ENCODE measurements at places on chromosomes 5 and 9.

DNA sequence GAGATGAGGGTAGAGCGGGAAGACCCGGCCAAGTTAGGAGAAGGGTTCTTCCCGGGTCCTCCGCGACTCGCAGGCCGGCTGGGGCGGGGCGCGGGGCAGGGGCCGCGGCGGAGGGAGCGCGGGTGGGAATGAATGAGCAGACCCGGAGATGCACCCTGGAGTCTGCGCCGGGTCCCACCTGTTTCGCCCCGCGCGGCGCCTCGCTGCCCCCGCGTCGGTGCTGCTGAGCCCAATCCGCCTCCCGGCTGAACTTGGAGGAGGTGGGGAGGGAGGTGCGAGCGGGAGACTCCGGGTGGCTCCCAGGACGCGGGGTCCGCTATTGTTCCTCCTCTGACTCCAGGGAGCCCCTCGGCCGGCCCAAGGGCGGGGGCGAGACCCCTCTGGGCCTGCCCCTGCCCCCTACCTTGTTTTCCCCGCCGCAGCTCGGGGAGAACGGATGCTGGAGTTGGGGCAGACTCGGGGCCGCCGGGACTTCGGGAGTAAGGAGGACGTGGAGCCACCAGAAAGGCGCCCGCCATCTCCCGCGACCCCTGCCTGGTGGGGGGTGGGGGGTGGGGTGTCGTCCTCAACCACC, 659 bp downstream of the RAI14 start:
- peak; percentile 55 for DNase-seq

GRCh38 chr5:122845229-122846050, at the start of gene SNX24:
TSS of gene SNX24 (plus strand) at chr5:122845613. CDS start at chr5:122845634, 21 bp downstream.
- DNase-seq, result peak; percentile 89

GRCh38 chr9:78565481-78565880, 268.6 kb downstream of the PSAT1 start:
- no peak for DNase-seq

GRCh38 chr5:3424946-3425345, 170.7 kb upstream of the IRX1 start:
- no peak for DNase-seq

- no peak for DNase-seq
Measured at GRCh38 chr5:112687306-112687705, 50.4 kb upstream of the APC start.

- no peak for DNase-seq
Measured at GRCh38 chr5:8239646-8240045, 370.7 kb downstream of the MTRR start.

- no peak for DNase-seq
Measured at GRCh38 chr5:172565455-172565854, 75.6 kb upstream of the NEURL1B start.

DNA sequence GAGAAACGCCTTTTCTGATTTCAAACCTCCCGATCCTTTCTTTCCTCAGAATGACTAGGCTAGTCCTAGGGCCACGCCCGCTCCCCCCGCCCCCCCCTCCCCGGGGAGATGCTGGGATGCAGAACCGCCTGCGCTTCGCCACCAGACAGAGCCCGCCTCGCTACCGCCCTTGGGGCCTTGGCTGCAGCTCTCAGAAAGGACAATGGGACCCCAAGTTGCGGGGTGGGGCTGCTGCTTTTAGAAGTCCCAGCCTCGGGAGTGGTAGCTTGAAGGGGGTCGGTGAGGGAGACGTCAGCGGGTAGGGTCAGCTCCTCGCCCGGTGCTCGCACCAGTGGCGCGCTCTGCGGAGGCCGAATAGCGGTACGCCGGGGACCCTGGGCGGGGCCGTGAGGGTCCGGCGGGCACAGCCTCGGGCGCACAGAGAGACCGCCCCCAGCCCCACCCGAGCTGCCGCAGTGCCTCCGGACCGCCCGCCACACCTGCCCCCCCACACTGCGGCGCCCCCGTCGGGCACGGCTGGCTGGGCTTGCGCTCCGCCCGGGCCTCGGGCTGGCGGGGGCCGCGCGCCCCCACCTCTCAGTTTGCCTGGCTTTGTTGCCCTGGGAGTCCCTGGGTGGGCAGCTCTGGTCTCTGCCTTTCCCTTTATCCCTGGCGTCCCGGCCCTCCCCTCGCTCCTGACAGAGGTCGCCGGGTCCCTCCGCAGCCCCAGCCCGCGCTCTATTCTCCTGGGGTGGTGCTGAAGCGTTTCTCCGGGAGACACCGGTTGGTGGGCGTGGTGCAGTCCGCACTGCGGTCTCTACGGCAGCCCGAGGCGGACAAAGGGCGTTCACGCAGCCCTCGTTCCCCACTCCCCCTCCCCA, 1.2 kb downstream of the MAP1B start:
- peak; percentile 82 for DNase-seq

DNA sequence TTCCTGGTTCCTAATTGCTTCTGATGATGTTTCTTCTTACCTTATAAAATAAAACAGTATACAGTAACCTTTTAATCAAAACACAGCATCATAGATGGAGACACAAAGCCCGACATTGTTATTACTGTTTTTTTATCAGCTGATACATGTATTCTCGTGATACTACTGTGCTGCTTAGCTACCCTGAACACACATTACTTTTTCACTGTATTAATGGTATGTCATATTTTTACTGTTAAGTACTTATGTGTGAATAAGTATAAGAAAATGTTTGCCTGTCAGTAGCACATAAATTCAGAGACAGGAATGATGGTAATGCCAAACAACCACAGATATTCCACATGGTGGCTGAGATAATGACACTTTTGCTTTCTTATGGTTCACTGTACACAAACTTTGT, 68.7 kb downstream of the RAB24 start:
- no peak for DNase-seq

DNA sequence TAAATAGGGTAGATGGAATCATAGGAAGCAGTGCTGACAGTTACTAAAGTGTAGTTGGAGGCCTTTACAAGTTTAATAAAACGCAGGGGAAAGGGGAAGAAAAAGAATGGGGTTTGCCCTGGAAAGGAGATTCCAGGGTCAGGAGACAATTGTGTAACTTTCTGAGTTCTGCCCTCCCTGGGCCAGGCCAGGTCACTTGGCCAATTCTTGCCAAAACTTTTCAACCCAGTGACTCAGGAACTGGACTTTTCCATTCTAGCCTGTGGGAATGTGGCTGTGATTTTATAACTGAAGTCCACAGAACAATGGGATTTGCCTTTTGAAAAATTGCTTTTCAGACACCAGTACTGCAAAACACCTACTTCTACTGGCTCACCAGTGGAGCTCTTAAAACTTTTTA, 289.8 kb upstream of the ANKRD55 start:
- DNase-seq, result no peak

DNA sequence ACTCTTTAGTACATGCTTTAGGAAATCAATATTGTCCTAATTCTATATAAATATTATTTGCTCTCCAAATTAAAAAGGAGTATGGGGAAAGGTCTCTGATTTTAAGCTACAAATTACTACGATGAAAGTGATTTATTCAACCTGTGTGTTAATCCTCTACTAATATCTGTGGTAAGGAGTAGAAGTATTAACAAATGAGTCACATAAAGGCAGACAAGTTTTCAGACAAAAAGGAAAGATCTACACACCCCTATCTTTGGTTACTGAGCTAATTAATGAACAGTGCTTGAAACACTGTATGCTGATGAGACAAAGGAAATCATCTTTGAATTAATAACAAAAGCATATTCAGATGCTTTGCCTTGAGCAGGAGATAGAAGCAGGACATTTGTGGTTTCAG, 15.9 kb downstream of the LOX start:
- DNase-seq, result no peak

GRCh38 chr5:77285251-77285841, 74.9 kb downstream of the PDE8B start:
- DNase-seq, result no peak

GRCh38 chr5:176631383-176632200, 1.1 kb downstream of the EIF4E1B start:
- DNase-seq, result no peak

DNA sequence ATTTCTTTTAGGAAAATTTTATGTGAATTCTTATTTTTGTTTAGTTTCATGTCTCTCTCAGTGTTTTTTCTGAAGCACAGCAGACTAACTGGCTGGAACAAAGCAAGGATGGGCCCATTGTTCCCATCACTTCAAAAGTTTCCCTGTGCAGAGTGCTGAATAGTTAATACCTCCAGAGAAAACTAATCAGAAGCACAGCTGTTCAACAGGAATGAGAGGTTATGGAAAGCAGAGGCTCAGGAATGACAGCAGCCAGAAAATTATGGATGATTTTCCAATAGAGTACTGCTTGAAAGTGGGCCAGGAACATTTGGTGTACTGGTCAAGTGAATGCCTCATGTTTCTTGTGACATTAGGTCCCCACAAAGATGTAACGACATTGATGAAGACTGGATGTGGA, 173.0 kb upstream of the TARS1 start:
- DNase-seq, result no peak

GRCh38 chr9:69363191-69363590, 38.2 kb downstream of the ENTREP1 start:
- no peak for DNase-seq

- no peak for DNase-seq
Measured at GRCh38 chr9:76528056-76528455, 69.1 kb downstream of the GCNT1 start.

DNA sequence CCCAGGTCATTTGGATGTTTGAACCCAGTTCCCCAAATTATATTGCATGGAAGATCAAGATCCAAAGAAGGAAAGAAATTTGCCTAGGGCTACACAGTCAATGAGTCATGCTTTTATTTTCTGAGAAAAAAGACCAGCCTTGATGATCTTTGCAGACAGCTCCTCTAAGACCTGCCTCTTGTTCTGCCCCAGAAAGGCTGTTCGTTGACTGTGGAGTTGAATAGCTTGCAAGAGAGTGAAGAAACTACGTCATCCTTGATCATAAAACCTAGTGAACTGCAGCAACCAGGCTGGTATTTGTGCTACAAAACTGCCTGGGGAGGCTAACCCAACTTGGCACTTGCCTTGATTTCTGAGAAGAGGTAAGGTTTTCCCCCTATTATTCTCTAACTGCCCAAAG, 263.9 kb downstream of the PAPPA start:
- DNase-seq, result no peak

DNA sequence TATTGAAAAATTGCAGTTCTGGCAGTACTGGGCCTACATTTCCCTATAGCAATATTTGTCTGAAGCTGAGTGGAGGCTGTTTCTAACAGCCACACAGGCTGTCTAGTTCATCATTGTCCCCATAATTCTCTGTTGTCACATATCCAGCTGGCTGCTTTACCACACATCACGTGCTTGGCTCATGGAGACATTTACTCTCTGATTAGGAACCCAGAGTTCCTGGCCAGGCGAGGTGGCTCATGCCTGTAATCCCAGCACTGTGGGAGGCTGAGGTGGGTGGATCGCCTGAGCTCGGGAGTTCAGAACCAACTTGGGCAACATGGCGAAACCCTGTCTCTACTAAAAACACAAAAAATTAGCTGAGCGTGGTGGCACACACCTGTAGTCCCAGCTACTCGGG, 81.4 kb downstream of the PGM5 start:
- DNase-seq, result no peak

- no peak for DNase-seq
Measured at GRCh38 chr5:129074903-129075302, 19.6 kb upstream of the ISOC1 start.

- no peak for DNase-seq
Measured at GRCh38 chr5:122163121-122164069, 34.0 kb downstream of the ZNF474 start.

DNA sequence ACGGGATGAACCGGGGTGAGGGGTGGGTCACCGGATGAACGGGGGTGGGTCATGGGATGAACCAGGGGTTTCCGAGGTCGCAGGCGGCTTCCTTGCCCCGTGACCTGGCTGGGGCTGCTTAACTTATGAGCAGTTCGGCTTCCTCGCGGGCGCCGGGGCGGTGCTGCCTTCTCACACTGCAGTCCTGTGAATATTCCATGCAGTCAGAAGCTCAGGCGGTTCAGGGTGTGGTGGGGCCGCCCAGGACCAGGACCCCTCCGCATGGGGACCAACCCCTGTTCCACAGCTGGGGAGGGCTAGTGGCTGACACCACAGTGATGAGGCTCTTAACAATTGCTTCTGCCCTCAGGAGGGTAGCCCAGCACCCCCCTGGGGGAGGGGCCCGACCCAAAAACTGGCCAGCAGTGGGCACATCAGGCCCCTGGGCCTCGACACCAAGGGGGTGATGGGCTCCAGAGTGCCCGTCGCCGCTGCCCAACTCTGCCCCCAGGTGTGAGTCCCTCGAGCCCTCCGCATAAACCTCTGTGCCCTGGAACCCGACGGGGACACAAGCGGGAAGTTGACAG, 30.9 kb upstream of the SLC9A3 start:
- peak; percentile 30 for DNase-seq

GRCh38 chr9:129783516-129784361, 19.2 kb upstream of the TOR1B start:
- DNase-seq, result peak; percentile 85

- no peak for DNase-seq
Measured at GRCh38 chr5:35587419-35587818, 30.2 kb upstream of the SPEF2 start.

GRCh38 chr9:108903420-108904103, 30.4 kb downstream of the ELP1 start:
- no peak for DNase-seq

DNA sequence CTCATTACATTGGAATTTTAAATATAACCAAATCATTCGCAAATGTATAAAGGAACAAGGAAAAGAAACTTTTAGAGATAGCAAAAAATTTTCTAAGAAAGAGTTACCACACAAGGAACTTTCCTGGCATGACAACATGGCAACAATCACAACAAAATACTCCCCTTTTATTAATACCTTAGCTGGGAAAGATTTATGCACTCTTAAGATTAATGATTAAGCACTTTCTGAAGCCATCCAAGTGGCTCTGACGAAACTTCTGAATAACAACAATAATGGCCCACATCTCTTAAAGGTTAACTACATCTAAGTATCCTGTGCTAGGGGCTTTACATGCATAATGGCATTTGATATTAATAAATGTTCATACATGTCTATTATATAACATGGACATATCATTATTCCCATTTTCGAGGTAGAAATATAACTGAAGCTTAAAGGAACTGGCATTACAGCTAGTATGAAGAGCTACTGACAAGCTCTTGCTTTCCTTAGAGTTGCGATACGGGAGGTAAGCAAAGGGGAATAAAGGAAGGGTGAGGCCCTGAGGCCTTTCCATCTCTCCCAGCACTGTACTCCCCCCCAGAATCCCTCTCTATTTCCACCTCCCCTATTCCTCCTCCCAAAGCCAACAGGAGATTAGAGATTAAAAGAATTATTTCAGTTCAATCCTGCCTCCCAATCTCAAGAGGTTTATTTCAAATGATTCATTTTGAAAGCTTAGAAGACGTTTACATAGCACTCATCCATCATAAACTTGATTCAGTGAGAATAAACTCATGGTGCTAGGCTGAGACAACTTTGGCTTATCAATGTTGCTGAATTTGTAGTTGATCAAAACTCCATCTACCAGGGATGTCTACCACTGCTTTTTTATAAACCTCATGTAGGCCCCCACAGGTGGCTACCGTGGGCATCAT, 9.6 kb downstream of the MTMR12 start:
- no peak for DNase-seq

- DNase-seq, result no peak
Measured at GRCh38 chr9:126123927-126124326, 202.7 kb upstream of the MVB12B start.

GRCh38 chr5:36070687-36071571, 4.2 kb upstream of the UGT3A2 start:
- DNase-seq, result no peak

GRCh38 chr9:91034976-91035824, 233.6 kb downstream of the SYK start:
- peak; percentile 21 for DNase-seq

Measured in right forelimb (tissue), 1 donor.